ENCODE measurements at places on chromosomes 16 and 17.

- DNase-seq, result no peak
These were observed 9.1 kb downstream of the NAGPA start for GRCh38 chr16:5024632-5025031.

GRCh38 chr17:81252326-81252986, 13.3 kb downstream of the NDUFAF8 start:
- no peak for DNase-seq

DNA sequence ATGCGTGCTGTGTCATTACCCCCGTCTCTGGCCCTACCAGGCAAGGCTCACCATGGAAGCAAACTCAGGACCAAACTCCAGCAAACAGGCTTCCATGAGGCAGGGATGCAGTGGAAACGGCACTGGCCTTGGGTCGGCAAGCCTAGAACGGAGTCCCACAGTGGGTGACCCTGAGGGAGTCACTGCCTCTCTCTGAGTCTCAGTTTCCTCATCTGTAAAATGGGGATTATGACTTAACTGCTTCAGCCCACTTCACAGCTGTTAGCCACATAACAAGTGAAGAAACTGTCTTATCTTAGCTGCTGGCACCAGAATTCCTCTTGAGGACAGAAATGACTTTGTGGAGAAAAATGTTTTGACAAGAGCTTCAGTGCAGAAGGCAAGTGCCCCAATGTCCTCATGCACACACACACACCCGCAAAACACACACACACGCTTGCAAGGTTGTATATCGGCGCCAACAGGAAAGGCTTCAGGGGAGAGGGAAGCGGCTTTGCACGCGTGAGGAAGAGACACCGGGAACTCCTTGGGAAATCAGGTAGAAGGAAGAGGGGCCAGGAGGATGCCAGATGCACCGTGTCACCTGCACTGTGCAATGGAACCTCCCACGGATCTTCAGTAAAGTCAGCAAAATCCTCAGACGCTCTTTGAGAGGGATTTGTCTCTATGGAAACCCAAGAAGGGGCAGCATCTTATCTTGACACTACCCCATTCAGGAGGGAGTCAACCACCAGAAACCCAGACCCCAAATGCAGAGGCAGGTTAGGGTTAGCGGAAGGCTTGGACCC, 53.7 kb downstream of the GSG1L start:
- no peak for DNase-seq

DNA sequence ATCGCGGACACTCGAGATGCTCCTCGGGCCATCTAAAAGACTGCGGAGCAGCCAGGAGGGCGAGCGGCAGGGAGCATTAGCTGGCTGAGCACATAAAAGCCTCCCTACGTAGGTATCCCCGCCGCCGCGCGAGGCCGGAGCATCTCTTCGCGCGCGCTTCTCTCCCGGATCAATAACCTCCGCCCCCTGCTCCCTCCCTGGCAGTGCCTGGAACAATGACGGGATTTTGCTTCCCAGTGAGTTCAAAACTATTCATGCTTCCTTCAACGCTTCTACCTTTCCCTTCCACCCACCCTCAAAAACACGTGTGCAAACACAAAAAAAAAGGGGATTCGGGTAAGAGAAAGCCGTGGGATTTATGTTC, 984 bp downstream of the CENPV start:
- DNase-seq, result no peak

DNA sequence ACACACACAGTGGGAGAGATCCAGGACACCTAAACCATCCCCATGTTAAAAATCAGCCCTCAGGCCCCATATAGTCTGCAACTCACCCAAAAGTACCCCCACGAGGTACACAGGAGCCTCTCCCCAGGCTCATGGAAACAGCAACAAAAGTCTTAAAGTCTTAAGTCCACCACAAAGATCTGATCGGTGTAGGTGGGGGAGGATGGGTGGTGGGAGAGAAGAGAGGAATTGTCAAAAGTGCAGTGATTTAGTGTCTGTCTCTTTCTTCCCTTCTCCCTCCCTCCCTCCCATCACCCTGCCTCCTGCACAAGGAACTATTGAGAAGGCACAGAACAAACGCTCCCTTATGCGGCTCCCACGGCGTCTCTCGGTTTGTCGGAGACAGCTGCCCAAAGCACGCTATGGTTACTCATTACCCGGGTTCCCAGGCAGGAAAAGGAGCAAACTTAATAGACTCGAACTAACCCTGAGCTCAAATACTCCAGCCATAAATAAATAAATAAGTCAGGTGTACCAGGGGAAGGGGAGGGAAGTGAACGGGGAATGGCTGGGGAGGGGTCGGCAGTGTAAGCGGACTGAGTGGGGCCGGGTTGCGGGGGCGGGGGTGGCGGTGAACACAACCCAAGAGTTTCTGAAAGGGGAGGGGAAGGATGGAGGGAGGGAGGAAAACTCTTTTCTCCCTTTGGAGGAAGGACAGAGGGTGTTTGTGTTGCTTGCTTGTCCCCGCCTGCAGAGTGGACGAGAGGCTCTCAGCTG, 477.4 kb downstream of the SLC39A11 start:
- DNase-seq, result no peak

- no peak for DNase-seq
These were observed 40.5 kb downstream of the FTO start for GRCh38 chr16:53744449-53744848.

GRCh38 chr17:76686538-76687297, 24.0 kb downstream of the MXRA7 start:
- DNase-seq, result no peak

DNA sequence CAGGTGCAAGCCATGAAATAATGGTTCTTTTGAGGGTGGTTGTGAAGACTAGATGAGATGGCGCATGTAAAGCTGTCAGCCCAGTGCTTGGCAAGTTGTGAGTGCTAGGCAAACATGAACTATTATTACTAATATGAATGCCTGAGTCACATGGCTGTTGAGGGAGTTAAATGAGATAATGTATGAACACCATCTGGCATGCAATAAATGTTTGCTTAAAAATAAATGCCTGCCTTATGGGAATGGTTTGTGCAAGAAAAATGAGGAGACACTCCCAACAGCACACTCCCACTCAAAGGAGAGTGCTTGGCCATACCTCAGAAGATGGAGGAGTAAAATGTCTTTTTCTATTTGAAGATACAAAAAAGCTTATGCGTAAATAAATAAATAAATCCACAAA, 3.6 kb downstream of the MAPK3 start:
- no peak for DNase-seq

- DNase-seq, result no peak
These were observed 67.2 kb downstream of the PARN start for GRCh38 chr16:14562691-14563491.

- DNase-seq, result no peak
These were observed 261.7 kb downstream of the PARN start for GRCh38 chr16:14368399-14368798.

DNA sequence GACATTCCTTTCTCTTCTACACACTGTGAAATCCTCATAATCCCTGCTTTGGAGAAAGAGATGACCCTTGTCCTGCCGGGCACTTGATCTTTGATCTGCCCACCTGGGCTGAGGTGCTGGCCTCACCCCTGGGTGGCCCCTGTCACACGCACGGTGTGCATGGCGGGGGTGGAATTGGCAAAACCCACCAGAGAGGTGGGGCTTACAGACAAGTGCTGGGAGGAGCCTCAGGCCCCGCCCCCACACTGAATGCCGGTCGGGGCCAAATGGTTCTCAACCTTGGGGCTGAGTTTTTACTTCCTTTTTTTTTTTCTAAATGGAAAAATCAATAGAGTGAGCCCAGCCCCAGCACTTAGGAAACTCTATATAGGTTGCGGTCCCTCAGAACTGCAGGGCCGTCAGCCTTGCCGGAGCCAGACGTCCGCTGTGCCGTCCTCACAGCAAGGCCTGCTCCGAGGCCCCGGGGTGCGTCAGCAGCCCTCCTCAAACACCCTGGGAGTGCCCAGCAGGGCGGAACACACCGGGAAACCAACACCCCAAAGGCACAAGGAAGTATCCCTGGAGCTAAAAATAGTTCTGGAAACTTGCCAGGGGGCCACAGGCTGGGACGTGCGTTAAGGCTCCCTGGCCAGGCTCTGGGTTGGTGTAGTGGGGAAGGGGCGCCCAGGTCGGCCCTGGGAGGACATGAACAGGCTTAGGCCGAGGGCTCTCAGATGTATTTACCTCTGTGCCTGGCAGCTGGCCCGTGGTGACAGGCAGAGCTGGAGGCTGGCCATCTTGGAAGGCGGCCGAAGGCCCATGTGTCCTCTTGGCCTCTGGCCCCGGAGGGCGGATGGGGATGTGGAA, 11.0 kb downstream of the GPRC5C start:
- DNase-seq, result peak; percentile 43

DNA sequence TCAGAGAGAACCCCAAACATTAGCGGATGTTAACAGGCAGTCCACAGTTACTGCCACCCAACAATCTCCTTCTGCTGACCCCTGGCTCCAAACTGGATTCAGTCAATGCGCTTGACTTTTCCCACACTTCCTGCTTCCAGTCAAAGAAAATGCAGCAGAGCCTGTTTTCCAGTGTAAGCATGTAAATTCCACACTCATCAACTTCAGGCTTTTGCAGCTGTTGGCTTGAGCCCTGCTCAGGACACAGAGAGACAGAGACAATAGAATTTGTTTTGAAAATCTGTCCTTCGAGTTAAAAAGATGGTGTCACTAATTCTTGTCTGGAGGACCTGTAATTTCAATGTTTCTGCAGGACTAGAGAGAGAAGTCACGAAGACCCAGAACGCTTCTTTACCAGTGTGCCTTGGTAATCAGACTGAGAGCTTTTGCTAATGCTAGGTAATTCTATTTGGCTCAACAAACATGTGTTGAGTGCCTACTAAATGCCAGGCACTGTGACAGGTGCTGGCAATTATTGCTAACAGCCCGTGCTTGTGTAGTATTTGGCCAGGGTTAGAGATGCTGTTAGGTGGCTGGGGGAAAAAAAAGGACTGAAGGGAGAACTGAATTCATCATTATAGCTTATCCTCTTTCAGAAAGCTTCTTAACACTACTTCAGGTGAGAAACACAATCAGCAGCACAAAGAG, 32.5 kb downstream of the HOXB1 start:
- no peak for DNase-seq

DNA sequence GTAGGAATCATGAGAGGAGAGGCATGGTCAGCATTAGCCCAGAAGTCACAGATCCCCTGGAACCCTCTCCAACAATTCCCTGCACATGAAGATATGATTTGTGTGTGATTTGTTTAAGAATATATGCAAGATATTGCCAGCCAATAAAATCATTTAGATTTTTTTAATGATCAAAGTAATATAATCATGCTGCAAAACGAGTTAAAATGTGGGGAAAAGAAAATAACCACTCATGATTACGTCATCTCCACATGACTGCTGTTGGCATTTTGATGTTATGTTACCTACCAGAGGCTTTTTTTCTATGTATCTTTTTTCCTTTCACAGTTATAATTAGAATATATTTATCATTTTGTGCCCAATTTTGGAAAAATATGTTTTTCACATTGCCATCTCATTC, 22.4 kb downstream of the SLC35G3 start:
- DNase-seq, result peak; percentile 27

DNA sequence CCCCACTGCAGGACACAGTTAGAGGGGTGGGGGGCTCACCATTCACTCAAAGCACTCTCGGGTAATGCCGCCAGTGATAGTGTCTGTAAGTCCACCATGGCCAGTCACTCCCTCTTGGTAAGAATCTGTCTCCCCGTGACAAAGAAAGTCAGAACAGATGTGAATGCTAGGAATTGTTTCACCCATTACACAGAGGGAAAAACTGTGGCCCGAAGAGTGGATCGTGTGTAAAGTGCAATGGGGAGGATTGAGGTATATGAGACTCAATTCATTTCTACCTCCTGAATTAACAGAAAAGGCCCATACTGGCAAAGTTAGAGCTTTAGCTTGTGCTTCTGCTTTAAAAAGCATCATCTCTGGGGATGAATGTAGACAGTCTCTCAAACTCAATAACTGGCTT, 17.5 kb upstream of the SLC6A2 start:
- DNase-seq, result no peak

GRCh38 chr16:57107321-57107922, 15.0 kb downstream of the CPNE2 start:
- no peak for DNase-seq

DNA sequence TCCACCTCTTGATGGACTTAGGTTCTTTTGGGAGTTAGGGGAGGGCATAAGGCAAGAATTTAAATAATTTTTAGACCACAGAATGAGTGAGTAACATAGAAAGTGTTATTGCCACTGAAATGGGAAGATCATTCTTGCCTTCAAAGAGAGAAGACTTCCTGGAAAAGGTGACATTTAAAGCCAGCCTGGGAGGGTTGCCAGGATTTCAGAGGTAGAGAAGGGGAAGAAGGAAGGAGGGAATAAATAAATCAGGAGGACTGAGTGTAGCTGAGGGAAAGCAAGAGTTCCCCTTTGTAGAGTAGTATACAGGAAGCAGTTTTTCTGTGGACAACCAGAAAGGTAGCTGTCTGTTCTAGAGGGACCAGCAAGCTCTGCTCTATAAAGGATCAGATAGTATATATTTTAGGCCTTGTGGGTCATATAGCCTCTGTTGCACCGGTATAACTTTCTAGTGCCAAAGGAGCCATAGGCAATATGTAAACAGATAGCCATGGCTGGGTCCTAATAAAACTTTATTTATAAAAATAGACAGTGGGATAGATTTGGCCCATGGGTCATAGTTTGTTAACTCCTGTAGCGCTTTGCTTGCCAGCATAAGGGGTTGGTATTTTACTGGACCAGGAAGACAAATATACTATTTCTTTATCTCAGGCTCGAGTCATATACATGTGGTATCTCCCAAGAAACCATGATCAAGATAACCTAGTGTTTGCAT, 147.2 kb upstream of the CACNG5 start:
- DNase-seq, result no peak

DNA sequence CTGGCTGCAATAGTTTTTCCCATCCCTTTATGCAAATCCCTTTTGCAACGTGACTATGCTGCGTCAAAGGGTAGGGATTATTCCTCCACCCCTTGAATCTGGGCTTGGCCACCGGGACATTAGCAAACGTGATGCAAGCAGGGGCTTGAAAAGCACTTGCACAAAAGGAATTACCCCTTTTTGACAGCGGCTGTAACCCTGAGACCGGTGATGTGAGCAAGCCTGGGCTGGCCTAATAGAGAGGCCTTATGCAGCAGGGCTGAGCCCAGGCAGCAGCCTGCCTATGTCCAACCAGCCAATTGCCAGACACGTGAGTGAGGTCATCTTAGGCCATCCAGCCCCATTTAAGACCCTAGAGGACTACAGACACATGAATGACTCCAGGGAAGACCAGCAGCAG, 30.4 kb upstream of the PAFAH1B1 start:
- no peak for DNase-seq

- no peak for DNase-seq
These were observed 108.2 kb downstream of the NPIPB5 start for GRCh38 chr16:22618842-22619241.

GRCh38 chr16:79284766-79285165, 315.8 kb downstream of the MAF start:
- DNase-seq, result no peak

- DNase-seq, result peak; percentile 55
These were observed 32.4 kb downstream of the TIMM22 start for GRCh38 chr17:1029196-1029921.

- DNase-seq, result no peak
These were observed 28.9 kb downstream of the DCUN1D3 start for GRCh38 chr16:20871258-20871657.

GRCh38 chr17:1965556-1966273, 59.4 kb downstream of the RTN4RL1 start:
- DNase-seq, result no peak

GRCh38 chr16:17270111-17270510, 200.6 kb downstream of the XYLT1 start:
- DNase-seq, result no peak
